ENCODE measurements at places on chromosomes 13 and 19. TPM values are rescaled to one million over a fixed set of nuclear protein-coding genes. Genes with fewer than 3 reads are reported as not detected.

DNA sequence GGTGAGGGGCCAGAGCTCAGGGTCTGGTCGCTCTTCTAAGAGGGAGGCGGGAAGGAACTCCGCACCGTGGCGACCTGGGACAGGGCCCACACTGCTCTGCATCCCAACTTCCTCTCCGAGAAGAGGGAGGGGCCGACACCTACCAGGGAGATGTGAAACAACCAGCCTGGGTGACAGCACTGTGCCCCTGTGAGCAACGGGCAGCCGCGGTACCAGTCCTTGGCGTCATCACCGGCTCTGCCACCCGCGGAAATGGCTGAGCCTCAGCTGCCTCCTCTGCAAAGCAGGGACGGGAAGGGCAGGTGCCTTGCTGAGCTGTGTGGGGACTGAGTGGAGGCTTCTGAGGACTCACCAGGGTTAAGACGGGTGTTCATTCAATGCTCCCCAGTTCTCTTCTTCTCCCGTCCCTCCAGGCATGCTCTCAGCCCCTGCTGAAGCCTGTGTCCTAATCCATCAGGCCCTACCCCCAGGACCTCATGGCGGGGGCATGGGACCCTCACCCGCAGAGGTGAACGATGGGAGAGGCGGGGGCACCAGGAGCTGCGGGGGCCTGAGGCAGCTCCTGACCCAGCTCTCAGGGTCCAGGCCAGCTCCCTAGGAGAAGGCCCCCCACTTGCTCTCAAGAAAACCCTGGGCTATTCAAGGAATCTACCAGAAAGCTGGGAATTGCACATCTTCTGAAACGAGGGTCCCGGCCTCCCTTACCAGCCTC is 9.3 kb downstream of the ZNF787 start:
- no peak for DNase-seq

DNA sequence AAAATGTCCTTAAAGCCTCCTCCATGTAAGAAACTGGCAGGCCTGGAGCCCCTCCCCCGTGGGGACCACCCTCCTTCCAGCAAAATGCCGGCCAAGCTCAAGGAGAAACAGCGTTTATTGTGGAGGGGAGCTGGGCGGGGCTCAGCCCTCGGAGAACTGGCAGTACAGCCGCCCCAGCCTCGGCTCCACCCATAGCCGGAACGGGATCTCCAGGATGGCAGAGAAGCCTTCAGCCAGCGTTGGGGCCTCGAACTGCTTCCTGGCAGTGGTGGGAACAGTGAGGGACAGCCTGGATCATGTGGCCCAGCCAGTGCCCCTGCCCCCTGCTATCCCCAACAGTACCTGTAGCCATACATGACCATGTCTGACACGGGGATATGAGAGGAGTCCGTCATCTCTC is 6.3 kb downstream of the PNKP start:
- peak; percentile 77 for DNase-seq

GRCh38 chr19:29831041-29831548 is 19.3 kb downstream of the CCNE1 start:
- DNase-seq = peak; percentile 57

FPR3 gene
- total RNA-seq = not detected

CCDC9 gene
- total RNA-seq = 46.2 TPM
